Activated CD8-positive, alpha-beta memory T cell treated with anti-CD3 and anti-CD28 coated beads, Interleukin-2, amount 10 ng/mL, durations not matched to agents 7 days and 5 days (primary cell): ENCODE measurements at places on chromosomes 12 and 14.
A peak's percentile ranks its signal among the peaks of the same experiment; 100 is the strongest.

GRCh38 chr12:91264178-91264577 lies 81.6 kb upstream of the DCN start:
- no peak for DNase-seq

DNA sequence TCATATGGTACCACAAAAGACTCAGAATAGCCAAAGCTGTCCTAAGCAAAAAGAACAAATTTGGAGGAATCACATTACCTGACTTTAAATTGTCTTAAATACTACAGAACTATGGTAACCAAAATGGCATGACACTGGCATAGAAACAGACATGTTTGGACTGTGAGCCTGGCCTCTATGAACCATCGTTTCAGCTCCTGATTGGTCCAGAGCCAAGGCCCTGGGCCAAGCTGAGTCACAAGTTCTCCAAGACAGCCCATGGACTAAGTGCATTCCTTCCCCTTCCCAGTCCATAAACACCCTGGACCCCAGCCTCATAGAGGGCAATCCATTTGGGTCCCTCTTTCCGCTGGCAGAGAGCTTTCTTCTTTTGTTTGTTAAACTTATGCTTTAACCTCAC lies 12.1 kb upstream of the PRR4 start:
- no peak for DNase-seq

GRCh38 chr14:85883101-85883500 lies 353.2 kb downstream of the FLRT2 start:
- DNase-seq, result no peak

DNA sequence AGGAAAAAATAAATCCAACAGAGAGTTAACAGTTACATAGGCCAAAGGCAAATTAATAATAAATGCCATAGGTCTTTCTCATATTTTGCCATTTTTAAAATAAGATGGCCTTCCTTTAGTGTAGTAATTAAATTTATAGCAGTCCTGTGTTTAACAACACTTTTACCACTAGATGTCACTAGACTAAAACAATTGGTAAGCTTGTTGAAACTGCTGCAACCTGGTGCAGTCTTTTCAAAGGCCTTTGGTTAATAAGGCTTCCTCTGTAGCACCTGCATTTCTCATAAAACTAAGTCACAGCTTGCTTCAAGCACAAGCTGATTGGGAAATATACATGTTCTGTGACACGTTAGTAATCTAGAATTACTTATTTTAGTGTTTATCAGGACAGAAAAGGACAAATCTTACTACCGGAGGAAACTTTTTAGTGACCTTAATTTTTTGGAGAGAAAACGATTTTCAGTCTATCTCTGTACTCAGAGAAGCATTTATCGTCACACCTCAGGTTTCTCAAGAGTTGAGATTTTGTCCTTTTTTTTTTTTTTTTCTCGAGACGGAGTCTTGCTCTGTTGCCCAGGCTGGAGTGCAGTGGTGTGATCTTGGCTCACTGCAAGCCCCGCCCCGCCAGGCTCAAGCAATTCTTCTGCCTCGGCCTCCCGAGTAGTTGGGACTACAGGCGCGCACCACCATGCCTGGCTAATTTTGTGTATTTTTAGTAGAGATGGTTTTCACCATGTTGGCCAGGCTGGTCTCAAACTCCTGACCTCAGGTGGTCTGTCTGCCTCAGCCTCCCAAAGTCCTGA lies 20.0 kb downstream of the BORCS5 start:
- peak; percentile 51 for DNase-seq

GRCh38 chr12:94174576-94174975 lies 26.2 kb downstream of the PLXNC1 start:
- peak; percentile 80 for DNase-seq

GRCh38 chr14:69643430-69644200 lies 32.2 kb downstream of the SUSD6 start:
- no peak for DNase-seq

- DNase-seq, result no peak
Observed at GRCh38 chr12:65335981-65336380, 57.5 kb downstream of the MSRB3 start.

DNA sequence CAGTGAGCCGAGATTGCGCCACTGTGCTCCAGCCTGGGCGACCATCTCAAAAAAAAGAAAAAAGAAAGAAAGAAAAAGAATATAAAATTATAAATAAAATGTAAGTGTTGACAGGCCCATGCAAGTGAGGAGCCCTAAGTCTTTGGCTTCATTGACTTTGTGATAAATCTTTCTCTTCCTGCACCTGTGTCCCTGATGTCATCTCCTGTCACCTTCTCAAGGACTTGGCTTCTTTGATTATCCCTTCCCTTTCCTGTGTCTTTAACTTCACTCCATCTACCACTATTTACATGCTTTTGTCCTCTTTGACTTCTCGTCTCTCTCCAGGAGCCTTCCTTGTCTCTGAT lies 33.6 kb upstream of the WNK1 start:
- DNase-seq, result no peak

DNA sequence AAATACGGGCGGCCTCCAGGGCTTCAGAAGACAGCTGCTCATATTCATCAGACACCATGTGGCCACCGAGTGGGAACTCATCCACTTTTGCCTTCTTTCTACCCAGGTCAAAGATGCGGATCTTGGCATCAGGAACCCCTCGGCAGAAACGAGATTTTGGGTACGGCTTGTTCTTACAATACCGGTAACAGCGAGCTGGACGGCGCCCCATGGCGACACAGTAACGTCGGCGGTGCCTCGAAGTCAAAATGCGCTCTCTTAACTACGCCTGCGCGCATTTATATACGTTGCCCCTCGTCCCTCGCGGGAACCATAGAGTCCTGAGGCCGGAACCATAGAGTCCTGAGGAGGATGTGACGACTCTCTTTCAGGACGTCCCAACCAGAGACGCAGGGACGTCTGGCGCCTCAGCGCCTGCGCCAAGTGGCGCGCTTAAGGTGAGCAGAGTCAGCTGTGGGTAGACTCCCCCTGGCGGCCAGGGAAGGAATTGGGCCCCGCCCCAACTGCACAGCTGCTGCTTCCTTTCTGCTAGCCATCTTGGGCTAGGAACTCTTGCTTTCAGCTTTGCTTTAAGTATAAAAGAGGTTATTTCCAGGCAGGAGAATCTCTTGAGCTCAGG lies at the start of gene RPL10L:
Gene RPL10L (minus strand): TSS at position 256 of the 619 bp plus-strand sequence. CDS start 45 bp downstream, at position 211.
- DNase-seq, result no peak

GRCh38 chr14:77882636-77883035 lies 82.7 kb downstream of the ADCK1 start:
- no peak for DNase-seq

DNA sequence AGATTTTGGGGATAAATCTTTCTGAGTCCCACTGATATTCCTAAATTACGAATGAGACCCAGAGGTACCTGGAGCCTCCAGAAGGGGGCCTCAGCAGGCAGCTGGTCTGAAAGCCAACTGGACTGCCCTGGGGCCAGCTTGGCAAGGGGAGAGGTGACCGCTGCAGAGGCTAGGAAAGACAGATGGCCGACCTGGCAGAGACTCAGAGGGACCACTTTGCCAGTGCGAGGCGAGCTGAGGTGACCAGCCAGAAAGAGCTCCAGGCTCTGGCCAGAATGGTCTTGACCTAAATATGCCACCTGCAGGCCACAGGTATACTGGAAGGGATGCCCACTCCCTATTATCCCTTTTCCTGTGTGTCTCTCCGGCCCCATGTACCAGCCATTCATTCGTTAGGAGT lies 256.8 kb upstream of the GARIN6 start:
- no peak for DNase-seq

DNA sequence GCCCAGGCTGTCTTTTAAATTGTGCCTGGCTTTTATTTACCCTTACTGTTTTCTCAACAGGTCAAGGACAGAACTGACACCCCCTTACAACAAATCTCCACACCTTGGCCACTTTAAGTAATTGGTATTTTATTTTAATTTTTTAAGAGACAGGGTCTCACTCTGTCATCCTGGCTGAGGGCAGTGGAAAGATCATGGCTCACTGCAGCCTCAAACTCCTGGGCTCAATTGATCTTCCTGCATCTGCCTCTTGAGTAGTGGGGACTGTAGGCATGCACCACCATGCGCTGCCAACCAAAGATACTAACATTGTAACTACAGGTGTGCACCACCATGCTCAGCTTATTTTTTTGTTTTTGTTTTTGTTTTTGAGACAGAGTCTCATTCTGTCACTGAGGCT lies 109.8 kb downstream of the PTPN11 start:
- DNase-seq, result no peak

- no peak for DNase-seq
Observed at GRCh38 chr12:52862023-52862422, 13.2 kb upstream of the KRT78 start.

DNA sequence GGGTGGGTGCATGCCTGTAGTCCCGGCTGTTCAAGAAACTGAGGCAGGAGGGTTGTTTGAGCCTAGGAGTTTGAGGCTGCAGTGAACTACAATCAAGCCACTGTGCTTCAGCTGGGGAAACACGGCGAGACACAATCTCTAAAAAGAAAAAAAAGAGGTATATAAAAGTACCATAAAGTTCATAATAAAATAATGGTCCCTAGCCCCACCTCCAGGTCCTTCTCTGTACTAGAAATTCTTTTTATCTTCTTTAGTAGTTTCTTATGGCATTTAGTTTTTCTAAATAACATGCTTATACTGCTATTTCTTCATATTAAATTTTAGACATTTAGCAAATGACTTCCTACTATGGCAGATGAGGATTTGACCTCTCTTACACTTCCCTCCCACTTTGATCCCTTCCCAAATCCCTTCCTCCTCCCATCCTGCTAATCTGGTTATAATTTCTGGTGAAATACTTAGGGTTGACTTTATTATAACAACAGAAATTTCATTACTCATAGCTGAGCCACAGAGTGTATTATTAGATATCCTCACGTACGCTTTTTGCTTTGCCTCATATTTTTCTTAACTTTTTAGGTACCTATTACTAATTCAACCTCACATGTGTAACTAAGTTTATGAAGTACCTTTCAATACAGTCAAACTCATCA lies 94.7 kb downstream of the SLC41A2 start:
- DNase-seq, result no peak

- no peak for DNase-seq
Observed at GRCh38 chr12:30696103-30696408, 387 bp upstream of the IPO8 start.

- no peak for DNase-seq
Observed at GRCh38 chr12:11174022-11174421, 3.0 kb downstream of the SMIM10L1 start.

DNA sequence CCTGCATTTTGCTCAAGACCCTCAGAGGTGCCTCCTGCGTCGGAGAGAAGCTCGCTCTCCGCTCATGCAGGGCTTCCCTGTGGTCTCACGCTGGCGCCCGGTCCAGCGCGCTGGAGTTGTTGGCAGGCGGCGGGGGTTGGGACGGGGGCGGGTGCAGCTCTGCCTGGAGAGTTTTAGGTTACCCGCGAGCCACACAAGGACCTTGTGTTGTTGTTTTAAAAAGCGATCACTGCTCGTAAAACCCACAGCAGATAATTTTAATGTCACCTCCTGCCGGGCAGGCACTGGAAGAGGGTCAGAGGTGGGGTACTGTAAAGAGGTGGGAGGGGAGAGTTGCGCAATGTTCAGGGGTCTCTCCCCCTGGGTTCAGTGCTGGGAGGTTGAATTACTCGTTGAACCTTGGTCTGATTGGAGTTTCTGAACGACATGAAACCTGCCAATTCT lies 850 bp downstream of the SMOC1 start:
- DNase-seq, result no peak

DNA sequence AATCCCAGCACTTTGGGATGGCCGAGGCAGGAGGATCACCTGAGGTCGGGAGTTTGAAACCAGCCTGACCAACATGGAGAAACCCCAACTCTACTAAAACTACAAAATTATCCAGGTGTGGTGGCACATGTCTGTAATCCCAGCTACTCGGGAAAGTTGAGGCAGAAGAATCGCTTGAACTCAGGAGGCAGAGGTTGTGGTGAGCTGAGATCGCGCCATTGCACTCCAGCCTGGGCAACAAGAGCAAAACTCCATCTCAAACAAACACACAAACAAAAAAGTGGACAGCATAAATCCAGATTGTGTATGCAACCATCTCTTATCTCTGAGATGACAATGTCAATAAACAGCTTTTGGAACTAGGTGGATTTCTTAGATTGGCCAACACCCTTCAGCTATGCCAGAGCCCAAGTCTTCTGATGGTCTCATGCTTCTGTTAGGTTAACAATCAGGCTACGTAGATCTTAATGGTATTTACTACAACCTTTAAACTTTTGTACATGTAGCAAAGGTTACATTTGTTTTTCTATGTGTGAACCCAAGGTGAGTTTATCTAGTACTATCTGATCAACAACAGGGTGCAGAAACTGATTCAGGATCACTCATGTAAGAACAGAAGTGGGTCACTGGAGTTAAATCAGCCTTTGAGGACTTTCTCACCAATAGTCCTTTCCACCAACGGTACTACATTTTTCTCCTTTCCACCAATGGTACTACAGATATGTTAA lies 73.7 kb downstream of the DUSP16 start:
- DNase-seq, result no peak

DNA sequence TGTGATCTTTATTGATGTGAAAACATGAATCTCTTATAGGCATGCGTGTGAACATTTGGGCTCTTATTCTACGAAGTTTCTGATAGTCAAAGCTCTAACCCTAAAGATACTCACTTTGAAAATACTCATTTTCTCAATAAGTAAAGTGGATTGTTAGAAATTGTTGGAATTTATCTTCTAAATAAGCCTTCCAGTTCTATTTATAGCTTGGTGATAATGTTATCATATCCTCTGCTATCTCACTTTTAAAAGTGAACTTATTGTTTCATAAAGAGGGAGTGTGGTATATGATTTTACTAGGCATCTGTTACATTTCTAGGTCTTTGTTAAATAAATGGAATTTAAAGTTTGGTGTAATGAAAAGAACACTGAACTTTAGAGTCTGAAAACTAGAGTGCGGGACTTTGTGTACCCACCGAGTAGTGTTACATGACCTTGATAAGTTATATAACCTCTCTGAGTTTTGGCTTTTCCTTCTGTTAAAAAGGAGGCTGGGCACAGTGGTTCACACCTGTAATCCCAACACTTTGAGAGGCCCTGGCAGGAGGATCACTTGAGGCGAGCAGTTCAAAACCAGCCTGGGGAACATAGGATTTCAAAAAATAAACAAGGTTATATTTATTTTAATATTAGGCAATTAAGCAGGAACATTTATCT lies 13.6 kb downstream of the USP15 start:
- DNase-seq, result no peak
